Cortex of kidney (tissue), 1 donor: ENCODE measurements at places on chromosomes 2 and 18.

GRCh38 chr2:231361701-231362554 lies 33.6 kb upstream of the B3GNT7 start:
- DNase-seq, result no peak

DNA sequence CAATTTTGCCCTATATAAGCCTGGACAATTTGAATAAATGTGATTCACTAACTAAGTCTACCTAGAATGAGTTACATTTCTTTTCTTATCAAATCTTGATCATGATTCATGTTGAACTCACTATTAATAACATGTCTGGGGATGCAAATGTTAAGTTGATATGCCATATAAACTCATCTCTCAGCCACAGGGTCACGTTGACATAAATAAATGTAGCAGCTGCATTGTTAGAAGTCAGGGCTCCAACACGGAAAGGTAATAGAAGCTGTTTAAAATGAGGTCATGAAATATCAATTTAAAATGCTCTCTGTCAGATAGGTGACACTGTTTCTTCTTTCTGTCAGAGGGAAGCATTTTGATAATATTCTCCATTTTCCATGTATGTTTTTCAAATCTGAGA lies 521.9 kb downstream of the CCDC85A start:
- DNase-seq, result no peak

GRCh38 chr2:120524174-120524573 lies 178.2 kb downstream of the INHBB start:
- DNase-seq, result no peak

- DNase-seq, result no peak
Observed at GRCh38 chr18:24138409-24138788, 463 bp upstream of the CABYR start.

- no peak for DNase-seq
Observed at GRCh38 chr2:128356127-128356526, 37.5 kb upstream of the HS6ST1 start.

DNA sequence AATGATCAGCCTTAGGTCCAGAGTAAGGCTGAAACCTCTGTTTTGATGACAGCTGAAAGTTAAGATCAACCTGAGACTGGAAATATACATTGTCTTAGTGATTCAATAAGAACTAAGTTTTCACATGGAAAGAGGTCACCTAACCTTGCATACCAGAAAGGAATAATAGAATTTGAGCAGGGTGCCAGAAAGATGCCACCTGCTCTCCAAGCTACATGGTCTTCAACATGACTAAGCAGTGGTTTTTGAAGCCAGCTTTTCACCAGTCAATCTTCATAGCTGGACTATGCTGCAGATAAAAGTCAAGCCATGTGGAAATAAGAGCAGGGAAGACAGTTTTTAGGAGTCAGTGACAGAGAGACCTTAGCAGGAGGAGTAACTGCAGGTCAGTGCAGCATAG lies 589.4 kb upstream of the SYT4 start:
- DNase-seq, result no peak

DNA sequence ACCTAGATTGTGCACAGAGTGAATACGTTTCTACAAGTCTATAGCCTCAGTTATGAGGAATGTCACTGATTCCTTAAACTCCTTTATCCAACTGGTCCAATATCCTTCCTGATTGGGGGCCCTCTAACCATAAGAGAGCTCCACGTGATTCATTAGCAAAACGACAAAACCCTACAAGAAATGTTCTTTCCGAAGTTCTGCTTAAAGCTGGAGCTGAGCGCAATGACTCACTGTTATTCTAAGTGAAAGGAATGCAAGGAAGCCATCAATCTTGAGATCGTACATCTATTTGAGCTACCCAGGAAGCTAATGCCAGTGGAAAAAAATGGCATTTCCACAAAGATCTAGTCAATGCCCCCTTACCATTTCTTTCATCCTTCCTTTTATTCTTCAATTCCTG lies 354.9 kb upstream of the CDH20 start:
- DNase-seq, result no peak

DNA sequence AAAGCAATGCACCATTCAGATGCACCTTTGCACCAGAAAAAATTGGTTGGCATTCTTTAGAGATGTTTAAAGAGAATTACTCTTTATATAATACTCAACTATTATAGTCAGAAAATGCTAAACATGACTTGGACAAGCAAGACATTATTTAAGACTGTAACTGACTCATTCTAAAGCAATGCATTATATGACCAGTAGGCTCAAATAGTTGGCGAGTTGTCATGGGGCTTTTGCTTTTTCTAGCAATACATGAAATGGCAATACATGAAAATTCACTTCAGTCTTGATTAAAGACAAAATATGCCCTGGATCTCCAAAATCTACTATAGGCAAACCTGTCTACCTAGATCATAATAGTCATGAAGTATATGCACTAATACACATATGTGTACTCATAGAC lies 216.9 kb upstream of the VWC2L start:
- no peak for DNase-seq

- no peak for DNase-seq
Observed at GRCh38 chr2:20479835-20480234, 33.0 kb downstream of the RHOB start.

DNA sequence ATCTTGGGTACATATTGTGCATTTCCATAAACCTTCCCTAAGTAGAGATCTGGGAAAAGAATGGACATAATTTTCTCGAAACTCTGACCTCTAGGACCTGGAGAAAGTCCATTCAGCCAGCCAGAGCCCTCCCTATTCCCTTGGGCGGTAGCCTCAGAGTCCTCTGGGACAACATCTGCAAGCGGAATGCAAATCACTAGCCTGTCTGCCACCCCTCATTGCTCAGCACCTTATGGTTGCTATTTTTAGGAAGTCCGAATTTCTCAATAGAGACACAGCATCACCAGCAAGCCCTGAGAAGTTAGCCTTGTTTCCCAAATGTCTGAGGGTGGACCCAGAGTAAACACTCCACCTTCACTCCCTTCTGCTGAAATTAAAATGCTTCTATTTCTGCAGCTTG lies 17.6 kb upstream of the CD28 start:
- DNase-seq, result no peak

- DNase-seq, result no peak
Observed at GRCh38 chr18:54210463-54210862, 14.0 kb downstream of the MBD2 start.

GRCh38 chr2:211416373-211416772 lies 860.0 kb downstream of the CPS1 start:
- DNase-seq, result no peak

GRCh38 chr18:22167471-22168241 lies 1.7 kb upstream of the GATA6 start:
- no peak for DNase-seq

DNA sequence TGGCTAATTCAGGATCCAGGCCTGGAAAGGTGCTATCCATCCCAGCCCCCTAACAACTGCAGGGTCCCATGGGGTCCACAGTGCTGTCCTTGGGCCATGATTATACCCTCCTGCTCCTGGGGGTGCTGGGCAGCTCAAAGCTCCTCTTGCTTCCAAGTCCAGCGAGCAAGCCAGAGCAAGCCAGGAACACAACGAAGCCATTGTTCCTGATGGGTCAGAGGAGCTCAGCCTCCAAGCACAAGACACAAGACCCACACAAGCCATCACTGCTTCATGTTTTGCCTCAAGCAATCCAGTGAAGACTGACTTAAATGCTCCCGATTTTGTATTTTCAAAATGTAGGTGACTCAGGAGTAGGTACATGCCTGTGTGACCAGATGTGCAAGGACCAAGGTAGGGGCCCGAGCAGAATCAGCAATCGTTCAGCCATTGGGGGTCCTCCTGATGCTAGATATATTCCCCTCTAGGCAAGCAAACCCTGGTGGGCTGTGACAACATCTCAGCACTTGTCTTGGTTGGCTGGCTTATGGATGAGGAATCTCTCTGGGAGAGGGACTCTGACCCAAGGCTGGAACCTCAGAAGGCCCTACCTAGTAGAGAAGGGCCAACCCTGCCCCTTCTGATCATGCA lies 90.8 kb downstream of the EPAS1 start:
- DNase-seq, result no peak

DNA sequence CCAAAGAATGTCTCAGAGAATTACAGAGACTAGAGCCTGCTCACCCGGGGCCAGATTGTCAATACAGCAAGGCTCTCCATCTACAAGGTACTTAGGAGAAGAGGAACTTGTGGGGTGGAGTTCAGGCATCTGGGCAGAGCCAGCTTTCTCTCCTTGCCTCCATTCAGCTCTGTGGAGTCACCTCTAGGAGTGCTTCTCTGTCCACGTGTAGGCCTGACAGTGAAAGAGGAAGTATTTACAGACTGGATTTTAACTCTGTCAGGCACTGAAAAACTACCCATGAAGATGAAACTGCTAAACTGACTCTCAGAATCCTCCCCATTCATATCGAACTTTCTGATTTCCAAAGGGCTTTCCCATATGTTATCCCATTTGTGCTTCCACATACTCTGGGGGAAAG lies 315.6 kb downstream of the SETBP1 start:
- DNase-seq, result no peak

GRCh38 chr18:7000484-7001096 lies 117.0 kb downstream of the LAMA1 start:
- no peak for DNase-seq

- DNase-seq, result no peak
Observed at GRCh38 chr2:212254339-212254738, 284.3 kb downstream of the ERBB4 start.

GRCh38 chr2:238475034-238475433 lies 48.3 kb downstream of the ASB1 start:
- no peak for DNase-seq

DNA sequence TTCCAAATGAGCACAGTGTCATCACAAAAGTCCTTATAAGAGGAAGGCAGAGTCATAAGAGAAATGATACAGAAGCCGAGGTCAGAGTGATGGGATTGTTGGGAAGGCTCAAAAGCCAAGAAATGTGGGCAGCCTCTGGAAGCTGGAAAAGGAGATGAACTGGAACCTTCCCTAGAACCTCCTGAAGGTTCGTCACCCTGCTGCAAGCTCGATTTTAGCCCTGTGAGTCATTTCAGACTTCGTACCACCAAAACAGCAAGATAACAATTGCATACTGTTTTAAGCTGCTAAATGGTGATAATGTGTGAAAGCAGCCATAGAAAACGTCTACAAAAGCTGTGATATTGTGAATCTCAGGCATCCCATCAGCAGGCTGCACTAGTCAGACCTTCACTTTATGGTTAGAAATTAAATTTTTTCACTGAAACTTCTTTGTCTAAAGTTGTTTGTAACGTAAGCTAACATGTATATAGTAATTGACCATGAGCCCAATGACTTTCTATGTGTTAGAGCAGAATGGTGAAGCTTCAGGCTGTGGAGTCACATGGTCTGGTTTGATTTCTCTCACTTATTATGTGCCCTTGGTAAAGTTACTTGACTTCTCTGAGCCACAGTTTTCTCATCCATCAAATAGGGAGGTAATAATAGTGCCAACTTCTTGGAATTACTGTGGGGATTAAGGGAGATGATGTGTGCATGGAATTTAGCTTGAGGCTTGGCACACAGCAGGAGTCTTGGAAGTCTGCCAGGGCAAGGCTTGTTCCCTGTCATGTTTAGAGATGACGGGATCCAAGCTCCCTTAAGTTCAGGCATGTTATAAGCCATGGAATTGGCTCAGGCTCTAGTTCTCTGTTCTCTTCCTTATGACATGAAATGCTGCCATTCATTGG lies 132.0 kb upstream of the CCDC195 start:
- no peak for DNase-seq

DNA sequence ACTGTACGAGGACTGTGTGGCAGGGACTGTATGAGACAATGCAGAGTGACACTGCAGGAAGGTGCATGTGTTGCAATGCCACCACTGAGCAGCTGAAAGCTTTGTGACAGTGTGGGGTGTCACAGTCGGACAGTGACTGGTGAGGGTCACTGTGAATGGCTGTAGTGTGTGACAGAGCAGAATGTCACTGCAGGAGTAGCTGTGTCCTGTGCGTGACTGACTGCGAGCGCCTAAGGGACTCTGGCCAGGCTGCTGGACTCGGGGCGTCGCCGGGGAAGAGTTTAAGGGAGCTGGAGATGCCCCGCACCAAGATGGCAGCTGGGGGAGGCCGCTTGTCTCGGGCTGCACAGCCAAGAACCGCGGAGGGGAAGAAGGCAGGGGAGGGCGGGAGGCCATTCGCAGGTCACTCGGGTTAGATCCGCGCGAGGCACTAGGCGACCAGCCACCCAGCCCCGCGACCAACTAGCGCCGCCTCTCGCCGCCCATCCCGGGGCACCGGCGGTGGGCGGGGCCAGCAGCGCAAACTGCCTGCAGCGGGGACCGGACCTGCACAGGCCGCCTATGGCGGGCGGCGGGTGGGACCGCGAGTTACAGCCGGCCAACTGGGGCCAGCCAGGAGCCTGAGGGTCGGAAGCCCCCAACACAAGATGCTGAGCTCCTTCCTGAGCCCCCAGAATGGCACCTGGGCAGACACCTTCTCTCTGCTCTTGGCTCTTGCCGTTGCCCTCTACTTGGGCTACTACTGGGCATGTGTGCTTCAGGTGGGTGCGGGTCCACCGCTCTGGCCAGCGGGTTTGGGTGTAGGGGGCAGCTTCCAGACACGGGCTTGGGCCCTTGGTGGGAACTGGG lies at the start of gene ABHD1:
TSS of gene ABHD1 (plus strand) at position 514 of the 849 bp plus-strand sequence. CDS start at position 648, 134 bp downstream.
- DNase-seq, result no peak

DNA sequence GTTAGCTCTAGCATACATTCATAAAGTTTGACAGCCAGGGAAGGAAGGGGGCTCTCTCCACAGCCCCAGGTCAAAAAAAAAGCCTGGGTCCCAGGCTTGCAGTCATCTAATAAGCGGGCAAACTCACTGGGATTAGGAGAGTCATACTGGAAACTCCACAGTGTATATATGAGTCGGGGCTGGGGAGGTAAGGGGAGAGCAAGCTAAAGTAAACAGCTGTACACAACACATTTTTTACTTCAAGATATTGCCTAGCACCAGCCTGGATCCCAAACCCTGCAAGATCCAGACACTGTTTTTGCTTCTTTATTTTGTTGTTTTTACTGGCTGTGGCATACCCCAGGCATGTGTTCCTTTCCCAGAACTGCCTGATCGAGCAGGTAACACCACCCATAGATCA lies 291.3 kb upstream of the TANK start:
- DNase-seq, result no peak

GRCh38 chr18:45588376-45589355 lies 26.6 kb upstream of the SLC14A2 start:
- DNase-seq, result no peak

DNA sequence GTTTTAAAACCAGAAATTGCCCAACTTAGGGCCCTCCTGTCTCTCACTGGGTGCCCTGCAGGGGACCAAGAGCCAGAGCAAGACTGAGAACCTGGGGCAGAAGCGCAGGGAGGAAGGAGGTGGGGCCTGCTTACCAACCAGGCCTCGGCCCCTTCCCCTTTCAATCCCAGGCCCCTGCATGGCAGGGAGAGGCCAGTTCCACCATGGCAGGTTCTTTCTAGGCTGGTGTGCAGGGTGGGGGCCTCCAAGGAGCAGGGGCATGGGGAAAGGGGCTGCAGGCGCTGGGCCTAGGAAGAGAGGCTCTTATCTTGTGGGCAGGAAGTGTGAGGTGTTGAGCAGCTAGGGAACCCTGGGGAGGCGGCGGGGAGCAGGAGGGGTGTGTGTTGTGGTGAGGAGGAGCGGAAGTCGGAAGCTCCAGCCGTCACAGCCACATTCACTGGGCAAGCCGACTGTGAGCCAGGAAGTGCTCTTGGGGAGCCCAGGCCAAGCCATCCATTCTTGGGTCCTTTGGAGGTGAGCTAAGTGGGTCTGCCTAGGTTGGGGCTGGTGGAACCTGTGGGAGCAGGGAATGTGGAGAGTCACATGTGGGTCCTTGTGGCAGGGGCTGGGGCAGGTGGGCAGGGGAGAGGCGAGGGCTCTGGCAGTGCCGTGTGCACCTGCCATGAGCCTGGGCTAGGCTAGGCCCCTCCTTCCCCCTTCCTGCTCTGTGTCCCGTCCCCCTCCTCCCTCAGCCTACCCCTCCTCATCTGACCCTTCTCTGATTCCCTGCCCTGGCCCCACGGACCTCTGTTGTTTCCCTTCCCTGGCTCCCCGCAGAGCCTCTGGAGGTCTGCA lies at the start of gene PSD4:
TSS of gene PSD4 (plus strand) at position 430 of the 834 bp plus-strand sequence. CDS start 8,486 bp downstream, outside the sequence.
- DNase-seq, result no peak

- no peak for DNase-seq
Observed at GRCh38 chr2:217996361-217996760, 6.4 kb downstream of the TNS1 start.
